Effector memory CD8-positive, alpha-beta T cell (primary cell): ENCODE measurements at places on chromosomes 1 and 21.

- DNase-seq = no peak
Measured at GRCh38 chr1:20588634-20589225, at the start of gene CDA. Gene CDA, plus strand, starts transcription at chr1:20589097. Its CDS starts 33 bp downstream, at chr1:20589130.

GRCh38 chr1:201457508-201457960 lies 11.5 kb downstream of the PHLDA3 start:
- DNase-seq = no peak

- DNase-seq = no peak
Measured at GRCh38 chr1:58575551-58576324, 1.3 kb downstream of the TACSTD2 start.

- DNase-seq = no peak
Measured at GRCh38 chr1:55519937-55520683, 304.9 kb upstream of the USP24 start.

DNA sequence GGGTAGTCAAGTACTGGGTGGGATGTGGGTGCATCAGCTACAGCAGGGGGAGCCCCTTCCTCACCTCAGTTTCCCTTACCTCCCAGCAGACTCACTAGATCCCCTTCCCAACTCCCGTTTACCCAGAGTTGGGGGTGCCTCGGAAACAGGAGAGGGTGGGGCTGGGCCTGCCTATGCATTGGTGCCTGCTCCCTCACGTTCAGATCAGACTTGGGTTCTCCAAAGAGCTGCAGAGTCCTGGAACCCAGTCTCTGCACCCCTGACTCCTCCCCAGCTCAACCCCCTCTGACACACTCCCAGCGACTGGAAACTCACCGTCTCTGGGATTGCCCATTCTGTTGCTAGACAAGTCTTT lies 6.0 kb downstream of the FOXO6 start:
- no peak for DNase-seq

DNA sequence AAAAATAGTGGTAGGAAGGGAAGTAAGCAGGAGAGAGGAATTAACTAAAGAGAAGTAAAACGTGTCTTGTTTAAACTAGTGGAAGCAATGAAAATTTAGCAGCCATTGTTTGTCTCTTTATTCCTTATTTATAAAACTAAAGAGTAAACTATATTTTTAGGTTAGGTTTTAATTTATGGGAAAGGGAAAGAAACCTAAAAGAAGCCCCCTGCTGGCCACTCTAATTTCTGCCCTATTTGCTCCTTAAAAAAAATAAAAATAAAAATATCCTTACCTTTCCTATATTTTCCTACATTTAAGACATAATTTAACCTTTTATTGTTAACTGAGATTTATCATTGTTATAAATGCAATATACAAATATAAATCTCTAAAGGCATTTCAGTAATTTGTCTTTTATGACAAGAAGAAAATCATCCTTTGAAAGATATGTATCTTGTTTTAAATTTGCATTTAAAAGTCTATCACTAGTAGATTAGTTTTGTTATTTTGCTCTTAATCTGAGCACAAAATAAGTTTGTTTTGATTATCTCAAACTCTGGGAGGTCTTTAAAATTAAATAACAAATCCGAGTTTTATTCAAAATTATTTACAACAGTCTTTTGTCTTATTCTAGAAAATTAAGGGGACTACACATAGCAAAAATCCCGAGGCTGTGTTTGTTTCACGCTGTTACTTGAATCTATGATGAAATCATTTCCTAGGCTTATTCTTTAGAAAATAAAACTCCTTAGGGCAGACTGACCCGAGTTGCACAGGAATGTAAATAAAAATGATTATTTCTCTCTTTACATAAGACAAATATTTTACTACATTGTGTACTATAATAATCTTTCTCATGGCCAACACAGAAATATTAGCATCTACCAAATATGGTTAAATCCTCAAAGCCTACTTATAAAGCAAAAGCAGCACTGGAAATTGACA lies 201.7 kb downstream of the NRIP1 start:
- no peak for DNase-seq

- DNase-seq = no peak
Measured at GRCh38 chr1:35597870-35598269, 24.8 kb downstream of the TFAP2E start.

DNA sequence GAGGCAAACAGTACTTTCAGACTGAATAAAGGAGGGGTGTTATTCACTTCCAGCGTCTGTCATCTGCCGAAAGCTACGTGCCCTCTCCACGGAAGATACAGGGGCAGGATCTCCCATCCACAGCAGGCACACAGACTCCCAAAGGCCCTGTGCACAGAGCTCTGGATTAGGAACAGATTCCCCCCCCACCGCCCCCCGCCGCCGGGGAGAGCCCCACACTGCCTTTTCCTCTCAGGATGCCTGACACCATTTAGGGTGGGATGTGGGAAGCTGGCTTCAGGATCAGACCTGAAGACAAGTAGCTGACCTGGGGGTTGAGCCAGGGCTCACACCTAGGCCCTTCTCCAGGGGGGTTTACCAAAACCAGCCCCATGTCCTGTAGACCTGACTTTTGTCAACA lies 8.4 kb upstream of the TCP10L start:
- DNase-seq = no peak

DNA sequence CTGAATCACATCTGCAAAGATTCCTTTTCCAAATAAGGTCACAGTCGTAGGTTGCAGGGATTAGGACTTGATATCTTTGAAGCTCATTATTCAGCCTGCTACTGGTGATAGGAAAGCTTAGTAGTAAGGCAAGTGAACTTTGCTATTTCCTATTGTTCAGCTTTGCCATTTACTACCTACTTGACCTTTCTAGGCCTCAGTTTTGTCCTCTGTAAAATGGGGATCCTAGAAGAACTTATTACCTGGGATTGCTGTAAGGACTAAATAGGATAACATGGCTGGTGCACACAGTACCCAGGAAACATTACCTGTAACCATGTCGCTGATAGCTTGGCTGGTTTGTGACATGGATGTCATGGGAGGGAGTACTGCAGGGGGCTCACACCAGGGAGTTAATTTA lies 24.5 kb downstream of the UMODL1 start:
- no peak for DNase-seq

DNA sequence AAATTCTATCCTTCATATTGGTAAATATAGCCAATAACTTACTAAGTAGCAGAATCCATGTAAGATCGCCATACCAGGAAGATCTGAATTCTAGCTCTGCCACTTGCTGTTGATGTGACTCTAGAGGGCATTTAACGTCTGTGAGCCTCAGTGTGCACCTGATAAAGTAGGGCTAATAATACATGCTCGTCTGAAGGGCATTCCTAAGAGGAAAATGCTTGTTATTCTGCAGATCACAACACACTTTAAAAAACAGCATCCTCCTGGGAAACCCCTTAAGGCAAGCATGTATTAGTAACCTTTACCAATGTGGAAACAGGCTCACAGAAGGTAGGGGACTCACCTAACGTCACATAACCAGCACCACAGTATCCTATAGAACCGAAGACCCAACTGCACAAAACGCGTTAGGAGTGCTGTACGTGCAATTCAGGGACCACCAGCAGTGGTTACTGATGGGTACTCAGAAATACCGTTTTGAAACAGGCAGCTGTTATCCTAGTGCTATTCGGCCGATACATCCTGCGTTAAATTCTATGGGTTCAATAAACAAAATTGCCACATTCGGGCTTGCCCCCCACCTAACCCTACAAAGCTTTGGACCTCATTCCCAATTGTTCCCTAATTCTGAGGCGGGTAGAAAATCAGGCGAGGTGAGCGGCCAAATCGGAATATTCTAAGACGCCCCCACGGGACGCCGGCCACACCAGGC lies 758 bp downstream of the DEPDC1 start:
- no peak for DNase-seq

GRCh38 chr1:182549346-182549745 lies 39.7 kb downstream of the RNASEL start:
- DNase-seq = no peak

DNA sequence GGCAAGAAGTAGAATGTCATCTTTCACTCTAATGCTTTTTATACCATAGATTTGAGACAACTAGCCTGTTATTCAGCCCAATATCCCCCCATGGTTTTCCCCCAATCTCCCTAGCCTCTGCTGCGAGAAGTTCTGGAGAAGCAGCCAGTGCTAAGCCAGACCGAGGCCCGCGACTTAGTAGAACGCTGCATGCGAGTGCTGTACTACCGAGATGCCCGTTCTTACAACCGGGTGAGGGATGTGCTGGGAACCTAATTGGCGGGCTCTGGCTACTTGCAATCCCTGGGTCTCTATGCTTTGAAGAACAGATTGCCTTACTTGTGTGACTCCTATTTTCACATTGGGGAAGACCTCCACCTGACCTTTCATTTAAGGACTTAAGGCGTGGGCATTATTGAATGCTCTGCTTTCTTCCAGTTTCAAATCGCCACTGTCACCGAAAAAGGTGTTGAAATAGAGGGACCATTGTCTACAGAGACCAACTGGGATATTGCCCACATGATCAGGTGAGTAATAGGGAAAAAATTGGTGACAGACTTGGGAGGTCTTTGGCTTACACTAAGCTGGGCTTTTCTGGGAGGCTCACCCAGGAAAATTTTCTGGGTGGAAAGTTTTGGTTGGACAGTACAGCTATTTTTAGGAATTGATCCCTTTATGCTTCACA lies 1.9 kb downstream of the PSMB4 start:
- DNase-seq = no peak

DNA sequence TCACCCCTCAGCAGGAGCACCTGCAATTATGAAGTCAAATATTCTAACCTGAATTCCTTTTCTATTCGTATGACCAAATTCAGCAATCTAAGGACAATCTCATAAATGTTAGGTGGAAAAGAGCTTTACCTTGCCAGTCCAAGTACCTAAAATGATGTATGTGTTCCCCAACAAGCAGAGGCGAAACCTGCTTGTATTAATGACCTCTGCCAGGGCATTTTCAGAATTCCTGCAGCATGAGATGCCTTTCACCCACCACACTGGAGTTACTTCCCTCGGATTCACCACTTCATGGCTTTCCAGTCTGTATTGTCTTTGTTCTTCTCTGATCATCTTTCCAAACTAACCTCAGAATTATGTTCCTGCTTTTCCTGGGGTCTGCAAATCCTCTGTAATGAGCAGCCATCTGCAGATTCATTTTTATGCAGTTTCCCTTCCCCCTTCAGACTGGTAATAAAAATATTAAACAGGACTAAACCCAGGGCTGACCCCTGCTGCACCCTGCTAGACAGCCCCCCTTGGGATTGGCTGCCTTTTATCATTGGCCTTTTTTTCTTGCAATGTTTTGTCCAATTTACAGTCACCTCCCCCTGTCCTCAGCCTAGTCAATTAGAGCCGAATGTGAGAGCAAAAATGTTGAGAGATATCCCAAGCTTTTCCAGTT lies 26.6 kb upstream of the CASQ2 start:
- no peak for DNase-seq

GRCh38 chr1:68010543-68010942 lies 39.9 kb downstream of the DIRAS3 start:
- no peak for DNase-seq

- no peak for DNase-seq
Measured at GRCh38 chr1:164796916-164797315, 237.9 kb downstream of the PBX1 start.

DNA sequence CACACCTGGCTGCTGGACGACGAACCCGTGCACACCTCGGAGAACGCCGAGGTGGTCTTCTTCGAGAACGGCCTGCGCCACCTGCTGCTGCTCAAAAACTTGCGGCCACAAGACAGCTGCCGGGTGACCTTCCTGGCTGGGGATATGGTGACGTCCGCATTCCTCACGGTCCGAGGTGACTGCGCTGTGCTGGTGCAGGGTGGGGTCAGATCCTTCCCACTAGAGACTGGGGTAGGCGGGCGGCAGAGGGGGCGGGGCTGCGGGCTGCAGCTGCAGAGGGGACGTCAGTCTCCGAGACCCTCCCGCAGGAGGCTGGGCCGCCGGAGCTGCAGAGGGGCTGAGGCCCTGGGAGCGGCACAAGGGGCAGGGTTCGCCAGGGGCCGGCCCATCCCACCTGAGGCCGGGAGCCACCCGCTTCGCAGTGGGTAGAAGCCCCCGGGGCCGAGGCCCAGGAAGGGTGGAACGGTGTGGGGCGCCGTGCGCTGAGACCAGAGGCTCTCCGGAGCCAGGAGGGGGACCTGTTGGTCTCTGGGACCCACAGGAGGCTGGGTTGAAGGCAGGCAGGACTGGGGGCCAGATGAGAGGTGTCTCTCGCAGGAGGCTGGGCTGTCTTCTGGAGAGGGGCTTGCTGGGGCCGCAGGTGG lies 90.6 kb downstream of the TRIM11 start:
- no peak for DNase-seq

GRCh38 chr1:105254906-105255305 lies 1505.2 kb downstream of the AMY1C start:
- no peak for DNase-seq

DNA sequence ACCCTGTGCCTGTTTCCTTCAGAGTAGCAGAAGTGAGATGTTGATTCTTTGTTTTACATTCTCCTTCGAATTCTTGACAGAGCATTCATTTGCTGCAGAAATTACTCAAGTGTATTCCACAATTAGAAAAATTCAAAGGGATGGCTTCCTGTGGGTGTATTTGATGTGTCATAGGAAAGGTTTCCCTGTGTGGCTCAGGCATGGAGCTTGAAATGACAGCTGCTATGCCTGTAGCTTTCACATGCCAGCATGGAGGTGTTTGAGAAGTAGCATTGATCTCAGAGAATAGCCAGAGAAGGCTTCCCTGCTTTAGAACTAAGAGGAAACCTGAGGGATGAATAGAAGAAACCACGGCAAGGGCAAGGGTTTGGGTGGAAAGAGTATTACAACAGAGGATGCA lies 317.2 kb upstream of the DEPDC1 start:
- no peak for DNase-seq

DNA sequence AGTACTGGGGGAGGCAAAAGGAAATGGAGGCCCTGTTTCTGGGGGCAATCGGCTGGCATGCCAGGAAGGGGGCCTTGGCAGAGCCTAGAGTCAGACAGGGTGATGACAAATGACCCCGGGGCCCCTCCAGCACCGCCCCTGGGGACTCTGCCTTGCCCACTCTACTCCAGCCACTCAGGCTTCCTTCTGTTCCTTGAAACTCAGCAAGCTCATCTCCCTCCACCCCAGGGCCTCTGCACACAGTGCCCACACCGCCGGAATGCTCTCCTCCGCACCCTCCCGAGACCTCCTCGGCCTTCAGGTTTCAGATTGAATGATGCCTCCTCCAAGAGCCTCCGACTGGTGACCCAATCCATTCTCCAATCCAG lies 122.5 kb upstream of the ZBTB40 start:
- DNase-seq = no peak

- no peak for DNase-seq
Measured at GRCh38 chr1:42479621-42480020, 16.5 kb downstream of the CCDC30 start.

DNA sequence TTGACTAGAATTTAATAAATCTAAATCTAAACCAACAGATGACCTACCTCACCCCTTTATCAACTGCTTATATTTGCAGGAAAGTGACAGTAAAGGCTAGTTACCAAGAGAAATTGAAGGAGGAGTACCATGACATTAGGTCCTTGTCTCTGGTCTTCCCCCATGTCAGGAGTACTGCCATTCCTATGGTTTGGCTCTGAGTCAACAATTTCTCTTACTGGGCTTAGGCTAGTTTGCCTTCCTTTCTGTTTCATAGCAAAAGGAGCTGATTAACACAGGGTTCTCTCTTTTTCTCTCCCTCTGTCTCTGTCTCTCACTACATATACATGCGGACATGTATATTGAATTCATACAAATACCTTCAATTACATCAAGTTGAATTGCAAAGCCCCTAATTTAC lies 579.9 kb downstream of the DPYD start:
- no peak for DNase-seq

- no peak for DNase-seq
Measured at GRCh38 chr1:203173011-203173555, 2.5 kb downstream of the MYBPH start.
